ENCODE measurements at places on chromosomes 5 and 9.

GRCh38 chr5:109223531-109223930, 186.2 kb downstream of the PJA2 start:
- no peak overlapping the region for H3K4me3 ChIP-seq
- no peaks in the 10 kb centered on the region for H3K36me3 ChIP-seq
- H3K27me3 ChIP-seq: peaks cover 9% of the 10 kb centered on the region
- H3K27ac ChIP-seq: no peak overlapping the region
- no peak for DNase-seq
- no peaks in the 10 kb centered on the region for H3K4me1 ChIP-seq

DNA sequence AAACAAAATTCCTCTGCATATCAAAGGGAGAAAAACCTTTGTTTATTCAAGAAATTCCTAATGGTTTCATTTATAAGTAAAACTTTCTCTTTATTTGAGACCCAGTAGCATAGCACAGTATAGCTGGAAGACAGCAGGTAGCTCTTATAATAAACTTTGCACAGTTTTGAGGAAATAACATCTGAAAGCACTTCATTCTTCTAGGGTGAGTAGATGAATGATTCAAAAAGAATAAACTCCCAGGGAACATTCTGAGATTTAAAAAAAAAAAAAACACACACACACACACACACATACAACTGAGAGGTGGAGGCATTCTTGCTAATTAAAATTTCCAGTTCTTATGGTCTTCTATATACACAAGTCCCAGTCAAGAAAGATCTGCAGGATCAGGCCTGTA, 197.3 kb downstream of the BNC2 start:
- no peaks in the 10 kb centered on the region for H3K4me1 ChIP-seq
- H3K36me3 ChIP-seq: peaks cover 5% of the 10 kb centered on the region
- H3K27ac ChIP-seq: no peak overlapping the region
- no peak overlapping the region for H3K4me3 ChIP-seq

GRCh38 chr5:89437450-89438435, 554.8 kb upstream of the MEF2C start:
- DNase-seq: no peak
- no peaks in the 10 kb centered on the region for H3K27me3 ChIP-seq
- no peaks in the 10 kb centered on the region for H3K36me3 ChIP-seq
- no peak overlapping the region for H3K27ac ChIP-seq

- no peak for DNase-seq
- no peaks in the 10 kb centered on the region for H3K36me3 ChIP-seq
- H3K27me3 ChIP-seq: peaks cover 70% of the 10 kb centered on the region
- H3K27ac ChIP-seq: no peak overlapping the region
- peak overlapping the region; percentile 76 for H3K4me3 ChIP-seq
- H3K4me1 ChIP-seq: peaks cover 17% of the 10 kb centered on the region
These were observed 2.0 kb downstream of the VCAN start for GRCh38 chr5:83473346-83474160.

Measured in effector memory CD8-positive, alpha-beta T cell (primary cell).